ENCODE measurements at places on chromosomes 11 and 22.

DNA sequence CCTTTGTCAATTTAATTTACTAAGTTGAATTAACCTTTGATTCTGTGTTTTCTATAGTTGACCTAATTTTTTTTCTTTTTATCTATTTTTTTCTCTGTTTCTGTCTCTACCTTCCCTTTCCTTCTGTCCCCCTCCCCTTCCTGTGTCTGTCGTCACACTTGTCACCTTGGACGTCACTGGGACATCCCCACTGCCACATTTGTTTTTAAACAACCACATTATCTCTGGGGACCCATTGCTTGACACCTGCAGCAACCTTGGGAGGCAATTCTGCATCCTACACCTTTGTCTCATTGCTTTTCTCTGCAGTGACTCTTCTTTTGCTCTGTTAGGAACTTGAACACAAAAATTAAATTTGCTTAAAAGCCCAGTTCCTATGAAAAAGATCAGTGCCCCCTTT, 51.8 kb upstream of the TTC12 start:
- DNase-seq = no peak

DNA sequence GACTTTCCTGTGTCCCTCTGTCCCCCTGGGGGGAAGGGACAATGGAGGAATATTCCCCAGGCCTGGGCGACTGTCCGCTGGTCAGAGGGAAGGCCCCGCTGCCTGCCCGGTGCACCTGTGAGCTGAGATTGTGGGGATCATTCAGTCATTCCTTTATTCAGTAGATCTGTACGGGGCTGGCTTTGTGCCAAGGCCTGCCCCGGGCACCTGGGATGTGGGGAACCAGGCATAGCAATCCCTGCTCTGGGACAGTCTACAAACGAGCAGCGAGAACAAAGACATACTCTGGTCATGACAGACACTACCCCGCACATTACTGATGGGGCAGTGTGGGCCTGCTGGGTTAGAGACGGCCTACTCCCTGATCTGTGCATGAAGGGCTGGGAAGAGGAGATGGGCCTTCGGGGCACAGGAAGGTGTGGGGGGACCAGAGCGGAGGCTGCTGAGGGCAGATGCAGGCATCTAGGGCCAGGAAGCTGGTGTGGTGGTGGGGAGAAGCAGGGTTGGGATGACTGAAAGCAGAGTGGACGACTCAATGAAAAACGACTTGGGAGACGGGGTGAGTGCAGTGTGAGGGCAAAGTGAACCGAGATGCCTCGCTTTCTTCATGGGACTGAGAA, 1.8 kb upstream of the MYO7A start:
- DNase-seq = no peak

DNA sequence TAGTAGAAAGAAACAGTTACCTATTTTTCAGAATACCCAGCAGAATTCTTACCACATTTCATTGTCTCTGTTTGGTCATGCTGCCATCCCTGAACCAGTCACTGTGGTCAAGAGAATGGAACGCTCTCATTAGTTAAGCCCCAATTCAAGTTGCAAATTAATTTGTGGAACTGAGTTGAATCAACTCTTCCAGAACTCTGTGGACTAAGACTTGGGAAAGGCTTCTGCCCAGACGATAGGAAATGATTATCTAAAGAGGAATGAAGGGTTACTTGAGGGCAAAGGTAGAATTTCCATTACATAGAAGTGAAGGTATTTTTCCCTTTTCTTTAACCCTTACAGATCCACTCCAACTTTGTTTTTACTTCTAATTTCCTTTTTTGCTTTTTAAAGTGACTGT, 286.4 kb downstream of the DYNC2H1 start:
- DNase-seq = no peak

- peak; percentile 59 for DNase-seq
Measured at GRCh38 chr22:40878922-40879321, 17.0 kb upstream of the DNAJB7 start.

DNA sequence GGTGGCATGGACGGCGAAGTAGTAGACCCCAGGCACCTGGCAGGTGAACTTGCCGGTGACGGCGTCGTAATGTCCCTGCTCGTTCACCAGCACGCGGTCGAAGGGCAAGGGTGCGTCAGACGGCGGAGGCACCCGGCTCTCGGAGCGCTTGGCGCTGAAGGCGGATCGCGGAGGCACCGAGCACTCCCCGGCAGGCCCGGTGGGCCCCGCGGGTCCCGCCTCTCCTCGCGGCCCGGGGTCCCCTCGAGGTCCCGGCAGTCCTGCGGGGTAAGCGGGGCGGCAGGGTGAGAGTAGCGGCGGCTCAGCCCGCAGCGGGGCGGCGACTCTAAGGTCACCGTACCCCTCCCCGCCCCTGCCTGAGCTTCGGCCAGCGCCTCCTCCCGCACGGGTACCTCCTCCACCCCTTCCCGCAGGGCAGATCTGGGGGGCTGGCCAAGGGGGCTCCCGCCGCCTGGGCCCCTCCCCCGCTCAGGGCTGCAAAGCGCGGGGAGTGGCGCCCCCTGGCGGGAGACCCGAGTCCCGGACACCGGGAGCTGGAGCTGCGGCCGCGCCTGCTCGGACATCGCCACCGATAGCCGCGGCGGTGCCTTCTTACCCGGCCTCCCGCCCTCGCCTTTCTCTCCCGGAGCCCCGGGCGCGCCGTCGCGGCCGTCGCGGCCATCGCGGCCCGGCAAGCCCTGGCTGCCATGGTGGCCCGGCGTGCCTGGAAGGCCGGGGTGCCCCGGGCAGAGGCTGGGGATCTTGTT, 921 bp downstream of the C1QTNF5 start:
- DNase-seq = peak; percentile 44

DNA sequence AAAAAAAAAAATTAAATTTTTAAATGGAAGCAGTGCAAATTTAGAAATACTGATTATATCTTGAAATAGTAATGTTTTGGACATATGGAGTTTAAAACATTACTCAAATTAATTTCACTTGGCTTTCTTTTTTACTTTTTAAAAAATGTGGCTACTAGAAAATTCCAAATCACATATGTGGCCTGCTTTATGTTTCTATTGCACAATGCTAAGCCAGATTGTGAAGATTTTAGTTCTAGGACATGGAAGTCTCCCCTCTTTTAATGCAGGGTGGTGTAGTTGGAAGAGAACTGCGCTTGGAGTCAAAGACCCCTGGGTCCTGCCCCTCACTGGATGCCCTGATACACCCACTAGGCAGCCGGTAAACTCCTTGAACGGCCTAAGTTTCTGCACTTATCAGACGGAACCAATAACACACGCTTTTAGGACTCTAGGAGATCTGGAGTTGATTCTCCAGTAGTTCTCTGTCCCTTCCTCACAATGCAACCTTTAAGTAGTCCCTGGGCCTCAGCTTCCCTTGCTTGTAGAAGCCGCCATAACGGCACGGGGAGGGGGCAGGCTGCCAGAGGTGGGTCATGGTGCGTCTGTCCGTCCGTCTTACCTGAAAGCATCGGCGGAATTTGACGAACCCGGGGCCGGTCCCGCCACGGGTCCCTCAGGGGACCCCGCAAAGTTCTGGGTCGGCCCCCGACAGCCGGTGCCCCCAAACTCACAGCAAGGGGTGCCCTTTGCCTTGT, 505 bp downstream of the FAM227A start:
- no peak for DNase-seq

DNA sequence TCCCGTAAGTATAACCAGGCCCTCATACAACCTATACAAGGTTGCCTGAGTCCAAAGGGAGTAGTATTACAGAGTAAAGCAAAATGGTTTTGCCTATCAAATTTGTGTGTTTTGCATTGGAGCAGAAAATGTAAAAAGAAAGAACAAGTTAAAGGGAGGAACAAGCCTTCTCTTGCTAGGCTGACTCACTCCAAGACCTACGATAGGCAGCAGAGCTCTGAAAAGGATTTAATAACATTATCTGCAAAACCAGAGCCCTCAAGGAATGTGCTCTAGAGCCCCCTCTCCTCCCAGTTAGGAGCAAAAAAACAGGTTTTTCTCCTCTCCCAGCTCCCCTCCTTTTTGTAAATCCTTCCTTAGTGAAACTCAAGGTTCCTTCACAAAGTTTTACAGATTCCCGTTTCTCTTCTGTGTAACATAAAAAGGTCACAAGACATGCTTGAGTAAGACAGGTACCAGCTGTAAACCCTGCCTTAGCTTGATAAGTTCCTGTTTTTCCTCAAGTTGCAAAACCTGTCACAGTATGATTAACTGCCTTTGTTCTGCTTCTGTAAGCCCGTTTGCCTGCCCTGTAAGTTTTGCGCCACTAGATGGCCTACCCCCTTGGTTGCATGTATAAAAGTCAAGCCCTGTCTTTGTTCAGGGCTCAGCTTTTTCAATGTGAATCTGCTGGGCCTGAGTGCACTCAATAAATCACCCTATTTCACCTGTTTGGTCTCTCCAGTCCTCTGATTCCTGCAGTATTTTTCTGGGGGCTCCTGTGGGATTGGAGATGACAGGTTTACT, 498.2 kb downstream of the KCNA4 start:
- DNase-seq = peak; percentile 90

GRCh38 chr11:83921447-83922192, 635.5 kb upstream of the CCDC90B start:
- no peak for DNase-seq

GRCh38 chr11:124896821-124897391, 759 bp downstream of the ROBO4 start:
- DNase-seq = no peak

- peak; percentile 16 for DNase-seq
Measured at GRCh38 chr22:19723232-19723982, at the start of gene GP1BB. GP1BB (plus strand) TSS chr22:19723539; CDS start chr22:19723570, 31 bp downstream.

DNA sequence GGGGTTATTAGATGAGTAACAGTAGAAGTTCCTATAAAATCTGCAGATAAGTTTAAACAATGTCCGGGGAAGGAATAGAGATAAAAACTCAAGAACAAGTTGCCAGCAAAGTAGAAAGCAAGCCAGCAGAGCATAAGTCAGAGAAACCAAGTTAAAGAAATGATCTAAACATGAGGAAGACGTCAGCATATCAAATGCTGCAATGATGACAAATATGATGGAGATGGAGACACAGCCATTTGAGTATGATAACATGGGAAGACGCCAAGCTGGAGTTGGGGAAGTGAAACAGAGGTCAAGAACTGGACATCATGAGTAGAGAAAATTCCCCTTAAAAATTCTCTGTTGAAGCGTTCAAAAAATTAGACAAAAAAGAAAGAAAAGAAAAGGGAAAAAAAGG, 571.5 kb downstream of the CNTN5 start:
- peak; percentile 55 for DNase-seq

DNA sequence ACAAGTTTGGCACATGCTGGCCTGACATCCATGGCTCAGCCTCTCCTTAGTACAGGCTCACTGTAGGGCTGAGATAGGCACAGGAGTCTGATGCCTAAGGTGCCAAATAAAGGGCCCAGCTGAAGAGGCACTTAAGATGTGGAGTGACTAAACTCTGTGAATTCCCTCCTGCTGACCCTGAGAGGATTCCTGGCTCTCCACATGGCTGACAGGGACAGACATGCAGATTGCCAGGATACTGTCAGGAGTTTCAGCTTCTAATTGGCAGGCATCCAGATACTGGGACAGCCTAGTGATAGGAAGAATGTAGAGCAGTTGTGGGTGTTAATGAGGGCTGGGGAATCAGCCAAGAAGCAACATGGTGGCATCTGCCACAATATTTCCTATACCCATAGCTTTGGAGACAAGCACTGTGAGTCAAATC, 558.7 kb downstream of the INSC start:
- DNase-seq = no peak

- DNase-seq = no peak
Measured at GRCh38 chr11:16893456-16894066, 120.7 kb downstream of the PLEKHA7 start.

DNA sequence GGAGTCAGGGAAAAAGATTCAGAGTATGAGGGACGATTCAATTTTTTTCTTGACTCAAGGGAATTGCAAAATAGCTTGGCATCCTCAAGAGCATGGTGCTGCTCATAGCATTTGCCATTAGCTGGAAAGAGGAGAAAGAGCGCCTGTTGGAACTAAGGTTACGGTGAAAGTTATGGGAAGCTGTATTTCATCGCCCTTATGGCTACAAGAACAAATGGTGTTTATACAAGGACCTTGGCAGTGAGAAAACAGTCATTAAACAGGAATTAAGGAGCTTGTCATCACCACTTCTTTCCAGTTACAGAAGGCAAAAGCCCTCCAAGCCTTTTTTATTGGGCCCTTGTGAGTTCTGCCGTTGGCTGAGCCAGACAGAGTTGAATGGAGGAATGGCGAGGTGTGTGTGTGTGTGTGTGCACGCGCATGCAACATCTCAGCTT, 74.2 kb downstream of the ALX4 start:
- DNase-seq = no peak

GRCh38 chr22:19117111-19117512, 5.1 kb downstream of the DGCR2 start:
- DNase-seq = no peak

- DNase-seq = no peak
Measured at GRCh38 chr11:38256436-38256835, 1658.4 kb upstream of the RAG2 start.

DNA sequence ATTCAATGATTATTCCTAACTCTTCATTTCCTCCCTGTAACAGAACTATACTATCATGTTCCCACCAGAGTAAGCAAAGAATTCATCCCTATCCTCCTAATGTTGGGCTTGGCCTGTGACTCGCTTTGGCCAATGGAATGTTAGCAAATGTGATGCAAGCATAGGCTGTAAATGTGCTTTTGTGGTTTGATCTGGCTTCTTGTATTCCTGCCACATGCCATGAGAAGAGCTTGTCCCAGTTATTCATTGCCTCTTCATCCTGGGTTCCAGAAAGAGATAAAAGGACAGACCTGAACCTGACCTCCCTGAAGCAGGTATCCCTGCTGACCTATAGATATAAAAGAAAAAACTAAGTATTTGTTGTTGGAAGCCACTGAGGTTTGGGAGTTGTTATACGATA, 51.0 kb downstream of the SYTL2 start:
- no peak for DNase-seq

GRCh38 chr22:35046744-35047462, 19.1 kb upstream of the ISX start:
- no peak for DNase-seq

DNA sequence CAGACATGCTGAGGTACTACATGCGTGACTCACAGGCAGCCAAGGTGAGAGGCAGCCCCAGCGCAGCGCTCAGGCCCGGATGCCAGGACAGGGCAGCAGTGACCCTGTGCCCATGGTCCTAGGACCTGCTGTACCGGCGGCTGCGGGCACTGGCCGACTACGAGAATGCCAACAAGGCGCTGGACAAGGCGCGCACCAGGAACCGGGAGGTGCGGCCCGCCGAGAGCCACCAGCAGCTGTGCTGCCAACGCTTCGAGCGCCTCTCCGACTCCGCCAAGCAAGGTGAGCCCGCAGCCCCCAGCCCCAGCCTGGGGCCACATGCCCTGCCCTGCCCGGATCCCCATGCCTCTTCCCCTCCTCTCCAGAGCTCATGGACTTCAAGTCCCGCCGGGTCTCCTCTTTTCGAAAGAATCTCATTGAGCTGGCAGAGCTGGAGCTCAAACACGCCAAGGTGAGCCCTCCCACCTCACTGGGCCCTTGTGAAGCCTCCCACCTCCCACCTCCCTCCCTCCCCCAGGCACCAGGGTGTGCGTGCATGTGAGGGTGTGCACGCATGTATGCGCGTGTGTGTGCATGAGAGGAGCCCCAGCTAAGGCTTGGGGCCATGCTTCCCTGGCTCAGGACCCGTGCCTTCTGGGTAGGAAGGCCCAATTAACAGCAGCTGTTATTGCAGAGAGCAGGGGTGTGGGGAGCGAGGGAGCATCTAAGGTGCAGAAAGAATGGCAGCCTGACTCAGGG, 5.3 kb downstream of the CFL1 start:
- DNase-seq = no peak

Measured in inflammatory macrophage treated with lipopolysaccharide for 4 hours (primary cell).